ENCODE measurements at places on chromosomes 16 and 17. TPM values are rescaled to one million over a fixed set of nuclear protein-coding genes. Genes with fewer than 3 reads are reported as not detected.

GRCh38 chr17:78940708-78941107 is 15.5 kb upstream of the TIMP2 start:
- no peak for DNase-seq

DNA sequence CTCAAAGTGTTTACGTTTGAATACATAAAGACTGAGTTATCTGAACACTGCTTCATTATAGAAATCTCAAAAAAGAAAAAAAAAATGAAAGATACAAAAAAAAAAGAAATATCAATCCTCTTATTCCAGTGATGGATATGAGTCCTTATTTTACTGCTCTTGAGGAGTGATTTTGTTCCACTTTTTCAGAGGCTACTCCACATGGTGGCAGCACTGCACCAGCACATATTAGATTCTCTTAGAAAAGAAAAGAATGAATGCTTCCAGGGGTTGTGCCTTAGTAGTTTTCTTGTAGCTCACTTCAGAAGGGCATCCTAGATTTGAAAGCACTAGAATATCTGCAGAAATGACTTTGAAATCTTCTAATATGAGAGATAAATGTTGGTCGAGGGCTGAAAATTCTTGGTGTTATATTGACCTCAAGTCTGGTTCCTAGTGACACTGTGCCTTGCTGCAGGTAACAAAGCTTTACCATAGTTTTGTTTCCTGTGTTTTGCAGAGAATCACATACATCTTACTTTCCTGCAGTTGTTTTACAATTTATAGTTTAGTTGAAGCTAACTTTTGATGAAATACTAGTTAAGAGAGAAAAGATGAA is 25.9 kb downstream of the AP2B1 start:
- peak; percentile 73 for DNase-seq

DNA sequence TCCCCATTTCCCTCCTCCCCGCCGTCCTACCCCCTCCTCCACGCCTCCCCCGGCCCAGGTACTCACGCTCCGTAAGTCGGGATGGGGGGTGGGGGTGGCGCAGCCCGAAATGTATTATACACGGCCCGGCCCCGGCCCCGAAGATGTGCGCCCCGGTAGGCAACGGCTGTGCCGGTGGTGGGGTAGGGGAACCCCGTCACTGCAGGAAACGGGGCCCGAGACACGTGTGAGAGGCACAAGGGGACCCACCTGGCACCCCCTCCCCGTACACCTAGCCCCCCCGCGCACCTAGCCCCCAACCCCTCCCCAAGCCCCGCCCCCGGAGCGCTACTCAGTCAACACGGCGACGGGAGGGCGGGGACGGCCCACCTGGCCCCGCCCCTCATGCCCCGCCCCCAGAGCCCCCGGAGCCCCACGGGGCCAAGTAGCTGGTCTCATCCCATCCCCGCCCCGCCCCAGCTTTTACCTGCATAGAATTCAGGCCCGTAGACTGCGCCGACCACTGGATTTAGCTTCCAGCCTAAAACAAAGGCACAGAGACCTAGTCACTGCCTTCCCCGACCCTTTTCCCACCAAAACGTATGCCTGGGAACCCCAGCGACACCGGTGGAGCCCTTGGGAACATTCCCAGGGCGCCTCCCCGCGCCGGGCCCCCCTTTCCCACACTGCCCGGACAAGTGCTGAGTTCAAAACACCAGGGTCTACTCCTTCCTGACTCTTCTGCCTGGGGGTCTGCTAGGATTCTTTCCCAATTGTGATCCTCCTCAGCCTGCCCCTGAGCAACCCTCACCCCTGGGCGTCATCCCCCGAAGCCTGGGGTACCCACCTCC is 22.8 kb downstream of the ENGASE start:
- no peak for DNase-seq

GRCh38 chr16:65473699-65474098 is 351.8 kb upstream of the CDH11 start:
- no peak for DNase-seq

DNA sequence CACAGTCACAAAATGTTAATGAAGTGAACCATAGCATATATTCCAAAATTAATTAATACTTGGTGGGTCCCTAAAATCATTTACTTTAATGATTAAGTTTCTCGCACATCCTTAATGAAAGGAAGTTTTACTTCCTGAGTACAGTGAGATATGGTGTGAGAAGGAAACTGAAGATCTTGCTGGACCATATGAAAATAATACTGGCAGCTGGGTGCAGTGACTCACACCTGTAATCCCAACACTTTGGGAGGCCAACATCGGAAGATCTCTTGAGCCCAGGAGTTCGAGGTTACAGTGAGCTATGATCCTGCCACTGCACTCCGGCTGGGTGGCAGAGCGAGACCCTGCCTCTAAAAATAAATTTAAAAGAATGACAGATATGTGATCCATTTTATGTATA is 62.5 kb downstream of the ABCA8 start:
- DNase-seq = no peak

GRCh38 chr16:9151597-9151996 is 60.2 kb downstream of the HAPSTR1 start:
- peak; percentile 37 for DNase-seq

DNA sequence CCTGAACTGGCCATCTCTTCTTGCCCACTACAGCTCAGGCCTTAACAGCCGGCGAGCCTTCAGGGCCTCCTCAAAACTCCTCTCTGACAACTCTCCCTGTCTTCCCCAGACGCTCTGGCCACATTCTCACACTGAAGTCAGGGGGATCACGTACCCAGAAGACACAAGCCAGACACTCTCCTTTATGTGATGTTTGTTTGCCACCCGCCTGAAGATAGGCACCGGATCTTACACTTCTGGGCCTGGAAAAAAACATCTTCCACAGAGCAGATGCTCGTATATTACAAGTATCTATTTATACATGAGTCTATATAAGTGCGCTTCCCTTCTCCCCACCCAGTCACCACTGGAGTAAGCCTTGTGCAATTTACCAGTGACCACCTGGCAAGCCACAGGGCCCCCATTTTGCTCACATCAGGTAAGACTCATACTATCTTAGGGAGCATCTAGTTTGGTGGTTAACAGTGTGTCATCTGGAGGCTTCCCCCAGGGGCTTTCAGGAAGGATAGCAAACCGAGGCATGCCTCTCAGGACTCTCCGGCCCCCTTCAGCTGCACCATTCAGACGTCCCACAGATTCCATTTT is 349.4 kb downstream of the SOX9 start:
- no peak for DNase-seq

DNA sequence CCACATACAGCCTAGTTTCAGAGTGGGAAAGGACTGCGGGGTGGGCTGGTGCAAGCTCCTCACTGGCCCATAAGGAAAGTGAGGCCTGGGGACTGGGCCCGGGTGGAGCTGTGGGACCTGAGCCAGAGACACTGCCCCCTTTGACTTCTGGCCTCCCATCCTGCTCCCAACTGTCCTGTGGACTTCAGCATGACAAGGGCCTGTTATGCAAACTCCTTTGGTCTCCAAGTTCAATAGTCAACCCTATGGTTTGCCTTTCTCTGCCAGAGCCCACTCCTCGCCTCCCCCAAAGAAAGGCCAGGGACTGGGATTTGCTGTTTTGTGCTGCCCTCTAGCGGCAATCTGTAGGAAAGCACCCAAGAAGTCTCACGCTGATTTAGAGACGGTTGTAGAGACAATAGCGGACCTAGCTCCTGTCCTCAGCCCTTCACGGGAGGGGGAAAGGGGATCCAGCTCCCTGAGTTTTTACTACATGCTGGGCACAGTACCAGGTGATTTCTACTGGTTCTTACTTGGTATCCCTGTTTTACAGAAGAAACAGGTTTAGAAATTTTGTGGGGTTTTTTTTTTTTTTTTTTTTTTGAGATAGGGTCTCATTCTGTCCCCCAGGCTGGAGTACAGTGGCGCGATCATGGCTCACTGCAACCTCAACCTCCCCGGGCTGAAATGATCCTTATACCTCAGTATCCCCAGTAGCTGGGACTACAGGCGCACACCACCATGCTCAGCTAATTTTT is 1.2 kb upstream of the TLCD3B start:
- DNase-seq = peak; percentile 65

DNA sequence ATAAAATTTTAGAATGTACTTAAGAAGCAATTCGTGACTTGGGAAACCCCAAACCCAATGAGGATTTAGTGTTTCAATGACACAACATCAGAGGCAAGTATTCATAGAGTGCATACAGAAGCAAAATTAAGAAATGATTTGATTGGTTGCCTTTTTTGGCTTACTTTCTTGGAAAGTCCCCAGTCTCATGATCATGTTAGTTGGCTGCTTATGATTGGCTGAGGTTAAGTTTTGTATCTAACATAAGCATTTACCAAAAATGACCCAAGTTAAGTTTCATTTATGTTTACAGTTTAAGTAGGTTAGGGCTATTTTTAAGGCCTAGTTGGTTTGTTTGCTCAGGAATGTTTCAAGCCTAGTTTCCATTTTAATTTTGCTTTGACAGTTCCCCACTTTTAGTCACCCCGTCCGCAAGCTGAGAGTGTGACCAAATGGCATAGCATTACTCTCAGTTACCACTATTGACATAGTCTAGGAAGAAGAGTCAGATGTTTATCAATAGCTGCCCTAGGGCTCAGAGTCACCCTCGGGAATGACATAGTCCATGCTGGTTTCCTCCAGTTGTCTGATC is 36.2 kb downstream of the DGKE start:
- DNase-seq = no peak

DNA sequence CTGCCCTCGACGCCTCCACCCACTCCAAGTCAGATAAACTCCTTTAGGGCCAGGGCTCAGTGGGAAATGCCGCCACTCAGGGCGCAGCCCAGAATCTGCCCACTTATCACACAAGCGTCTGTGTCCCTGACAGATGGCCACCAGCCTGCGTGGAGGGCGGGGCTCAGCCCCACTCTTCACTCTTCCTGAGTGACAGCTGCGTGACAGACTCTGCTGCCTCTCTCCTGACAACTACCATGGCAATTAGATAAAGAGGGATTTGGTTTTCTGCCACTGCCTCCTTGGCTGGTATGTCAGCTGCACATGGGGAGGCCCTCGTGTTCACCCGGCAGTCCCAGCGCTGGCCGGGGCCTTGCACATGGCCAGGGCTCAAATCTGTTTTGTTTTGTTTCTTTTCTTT is 96.2 kb downstream of the RTN4RL1 start:
- no peak for DNase-seq

- peak; percentile 10 for DNase-seq
Measured at GRCh38 chr16:27113341-27113841, 46.7 kb downstream of the C16orf82 start.

GRCh38 chr16:8858994-8859912 is 9.6 kb downstream of the CARHSP1 start:
- no peak for DNase-seq

- no peak for DNase-seq
Measured at GRCh38 chr16:14378689-14379467, 251.2 kb downstream of the PARN start.

Gene SAP30BP
- 82.8 TPM for polyA plus RNA-seq

Gene RASL10B
- 1.00 TPM for polyA plus RNA-seq

Gene CORO6
- polyA plus RNA-seq = 3.3 TPM

Gene TMEM114
- polyA plus RNA-seq = not detected

Gene GRAP
- 14.3 TPM for polyA plus RNA-seq
